ENCODE measurements at places on chromosomes 13 and 19.
A peak's percentile ranks its signal among the peaks of the same experiment; 100 is the strongest.

DNA sequence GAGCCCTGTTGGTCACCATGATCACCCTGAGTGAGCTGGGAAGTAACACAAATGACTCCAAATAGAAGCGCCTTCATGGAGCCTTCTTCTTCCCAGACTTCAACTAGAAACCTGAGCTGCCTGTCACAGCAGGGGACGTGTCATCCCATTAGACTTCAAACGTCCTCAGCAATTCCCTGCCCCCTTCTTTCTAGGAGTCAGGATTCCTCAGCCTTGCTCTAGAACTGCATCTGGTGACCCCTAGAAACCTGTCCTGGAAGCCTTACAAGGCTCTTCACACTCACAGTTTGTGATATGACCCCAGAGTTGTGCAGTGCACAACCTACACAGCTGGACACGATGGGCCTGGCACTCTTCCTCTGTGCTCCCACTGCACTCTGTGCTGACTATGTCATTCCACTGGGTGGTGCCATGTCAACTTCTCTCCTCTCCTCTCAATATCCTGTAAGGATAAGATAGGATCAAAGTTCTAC lies 23.6 kb upstream of the TTYH1 start:
- DNase-seq: no peak

- no peak for DNase-seq
Measured at GRCh38 chr19:57319869-57320179, 448 bp upstream of the ZNF543 start.

DNA sequence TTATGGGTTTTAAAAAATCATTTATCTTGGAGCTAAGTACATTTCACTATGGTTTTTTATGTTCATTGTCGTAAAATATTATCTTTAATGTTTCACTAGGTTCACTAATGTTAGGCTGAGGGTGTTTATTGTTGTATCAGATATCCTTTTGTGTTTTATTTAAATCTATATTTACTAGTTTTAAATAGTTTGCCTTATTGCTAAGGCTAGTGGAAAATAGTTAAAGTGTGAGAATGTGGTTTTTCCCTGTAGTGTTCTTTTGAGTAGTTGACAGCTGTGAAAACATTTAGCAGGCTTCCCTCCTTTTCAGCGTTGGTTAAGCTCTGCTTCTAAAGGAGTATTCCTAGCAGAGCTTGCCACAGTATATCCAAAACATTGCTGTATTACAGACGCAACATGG lies 139.0 kb downstream of the TM9SF2 start:
- no peak for DNase-seq

DNA sequence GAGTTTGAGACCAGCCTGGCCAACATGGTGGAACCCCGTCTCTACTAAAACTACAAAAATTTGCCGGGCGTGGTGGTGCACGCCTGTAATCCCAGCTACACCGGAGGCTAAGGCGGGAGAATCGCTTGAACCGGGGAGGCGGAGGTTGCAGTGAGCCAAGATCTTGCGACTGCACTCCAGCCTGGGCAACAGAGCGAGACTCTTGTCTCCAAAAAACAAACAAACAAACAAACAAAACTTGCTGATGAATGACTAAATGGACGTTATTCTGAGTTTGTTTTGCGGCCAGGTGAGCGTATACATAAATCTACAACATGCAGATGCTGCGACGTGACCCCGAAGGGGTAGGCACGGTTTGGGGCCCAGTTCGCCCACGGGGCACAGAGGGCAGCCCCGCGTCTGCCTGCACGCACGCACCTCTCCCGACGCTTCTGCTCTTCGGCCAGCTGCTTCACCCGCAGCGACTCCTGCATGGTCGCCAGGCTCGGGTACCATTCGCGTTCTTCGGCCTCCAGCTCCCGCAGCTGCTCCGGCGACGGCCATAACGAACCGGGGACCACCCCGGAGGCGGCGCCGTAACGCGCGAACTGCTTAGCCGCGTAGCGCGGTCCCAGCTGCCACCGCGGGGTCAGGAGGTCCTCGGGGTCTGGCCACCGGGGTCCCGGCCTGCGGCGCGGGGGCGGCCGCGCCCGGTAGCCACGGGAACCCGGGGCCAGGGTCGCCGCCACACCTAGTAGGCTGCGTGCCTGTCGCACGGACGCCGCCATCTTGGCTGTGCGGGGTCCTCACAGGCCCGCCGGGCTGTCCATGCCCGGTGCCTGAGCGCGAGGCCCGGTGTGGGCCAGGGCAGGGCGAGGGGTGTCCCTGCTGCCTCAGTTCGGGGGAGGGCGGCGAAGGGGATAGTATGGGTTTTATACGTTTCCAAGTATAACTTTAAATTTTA lies at the start of gene GADD45GIP1:
Gene GADD45GIP1, minus strand, starts transcription at position 778 of the 943 bp plus-strand sequence. Its CDS starts 11 bp downstream, at position 767.
- peak; percentile 58 for DNase-seq

- DNase-seq: no peak
Measured at GRCh38 chr13:28181413-28181812, 43.1 kb downstream of the PAN3 start.

DNA sequence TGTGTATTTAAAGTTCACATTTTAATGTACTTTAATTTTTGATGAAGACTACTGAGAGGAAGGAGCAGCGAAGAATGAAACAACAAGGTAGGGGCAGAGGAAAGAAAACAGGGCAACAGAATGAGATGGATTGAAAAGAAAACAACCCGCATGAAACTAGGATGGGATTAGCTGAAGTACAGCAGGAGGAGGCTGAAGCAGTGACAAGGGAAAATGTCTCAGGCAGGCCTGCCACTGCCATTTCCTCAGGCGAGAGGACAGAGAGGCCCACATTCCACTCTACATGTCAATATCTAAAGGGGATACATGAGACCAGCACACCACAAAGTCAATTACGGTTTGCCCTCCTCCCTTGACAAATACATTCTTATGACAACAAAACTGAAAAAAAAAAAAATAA lies 1703.2 kb downstream of the EFNB2 start:
- no peak for DNase-seq

DNA sequence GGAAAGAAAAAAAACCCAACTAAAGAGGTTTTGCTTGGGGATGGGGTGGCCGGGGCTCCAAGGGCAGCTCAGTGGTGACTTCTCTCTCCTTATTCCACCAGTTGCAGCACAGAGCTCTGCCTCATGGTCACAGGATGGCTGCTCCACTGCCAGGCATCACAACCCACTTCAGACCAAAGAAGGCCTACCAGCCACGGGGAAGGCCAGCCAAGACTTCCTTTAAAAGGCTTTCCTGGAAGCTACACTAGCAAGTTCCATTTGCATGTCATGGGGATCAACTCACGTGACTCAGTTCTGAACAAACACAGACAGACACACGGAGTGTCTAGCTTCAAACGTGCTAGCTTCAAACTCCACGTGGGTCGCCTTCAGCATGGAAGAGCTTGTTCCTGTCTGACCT lies 13.2 kb upstream of the EIF3G start:
- no peak for DNase-seq

DNA sequence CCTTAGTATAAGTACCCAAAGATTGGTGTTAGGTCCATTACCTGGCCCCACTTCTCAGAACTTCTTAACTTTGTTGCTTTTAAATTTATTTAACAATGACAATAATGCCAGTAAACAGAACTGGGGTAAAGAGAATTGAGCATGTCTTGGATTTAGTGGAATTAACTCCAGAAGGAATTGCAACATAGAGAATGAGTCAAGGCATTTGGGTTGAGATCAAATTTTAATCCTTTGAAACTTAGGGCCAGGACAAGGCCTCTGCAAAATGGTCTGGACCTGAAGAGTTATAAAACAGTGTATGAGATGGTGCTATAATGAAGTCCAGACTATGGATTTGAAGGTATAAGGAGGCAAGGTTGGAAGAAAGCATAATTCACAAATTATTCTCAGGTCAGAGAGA lies 1030.4 kb downstream of the SLITRK5 start:
- no peak for DNase-seq

GRCh38 chr13:43687038-43687437 lies 99.7 kb downstream of the ENOX1 start:
- DNase-seq: no peak

DNA sequence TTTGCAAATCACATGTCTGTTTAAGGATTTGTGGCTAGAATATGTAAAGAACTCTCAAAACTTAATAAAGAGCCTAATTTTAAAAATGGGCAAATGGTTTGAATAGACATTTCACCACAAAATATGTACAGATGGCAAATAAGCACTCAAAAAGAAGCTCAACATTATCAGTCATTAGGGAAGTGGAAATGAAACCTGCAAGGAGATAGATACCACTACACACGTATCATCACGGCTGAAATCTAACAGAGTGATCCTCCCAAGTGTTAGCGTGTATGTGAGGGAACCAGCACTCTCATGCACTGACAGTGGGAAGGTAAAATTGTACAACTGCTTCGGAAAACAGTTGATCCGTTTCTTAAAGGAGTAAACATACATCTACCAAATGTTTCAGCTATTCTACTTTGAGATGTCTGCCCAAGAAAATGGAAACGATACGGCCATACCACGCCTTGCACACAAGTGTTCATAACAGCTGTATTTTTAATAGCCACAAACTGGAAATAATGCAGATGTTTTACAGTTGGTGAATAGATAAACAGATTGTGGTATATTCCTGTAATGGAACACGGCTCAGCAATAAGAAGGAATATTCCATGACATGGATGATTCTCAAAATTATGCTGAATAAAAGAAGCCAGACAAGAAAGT lies 14.5 kb downstream of the ARHGEF7 start:
- no peak for DNase-seq

DNA sequence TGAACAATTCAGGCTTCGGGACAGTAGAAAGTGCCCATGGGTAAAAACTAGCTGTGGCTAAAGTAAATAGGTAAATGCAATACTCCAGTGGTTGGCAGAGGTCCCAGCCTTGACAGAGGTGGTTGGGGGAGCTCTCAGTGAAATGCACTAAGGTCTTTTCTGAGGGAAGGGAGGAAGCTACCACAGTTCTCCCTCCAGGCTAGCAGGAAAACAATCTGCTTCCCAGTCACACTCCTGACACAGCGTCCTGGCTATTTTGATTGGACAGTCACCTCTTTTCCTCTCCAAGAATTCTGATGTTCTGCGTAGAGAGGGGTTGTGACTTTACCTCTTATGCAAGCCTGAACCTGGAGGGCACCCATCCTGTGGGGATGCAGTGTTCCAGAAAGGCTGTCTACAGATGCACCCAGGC lies 128.7 kb downstream of the CYSLTR2 start:
- no peak for DNase-seq

GRCh38 chr19:28485292-28485691 lies 727.7 kb downstream of the UQCRFS1 start:
- no peak for DNase-seq

GRCh38 chr13:74005320-74006157 lies 128.7 kb downstream of the KLF12 start:
- no peak for DNase-seq

DNA sequence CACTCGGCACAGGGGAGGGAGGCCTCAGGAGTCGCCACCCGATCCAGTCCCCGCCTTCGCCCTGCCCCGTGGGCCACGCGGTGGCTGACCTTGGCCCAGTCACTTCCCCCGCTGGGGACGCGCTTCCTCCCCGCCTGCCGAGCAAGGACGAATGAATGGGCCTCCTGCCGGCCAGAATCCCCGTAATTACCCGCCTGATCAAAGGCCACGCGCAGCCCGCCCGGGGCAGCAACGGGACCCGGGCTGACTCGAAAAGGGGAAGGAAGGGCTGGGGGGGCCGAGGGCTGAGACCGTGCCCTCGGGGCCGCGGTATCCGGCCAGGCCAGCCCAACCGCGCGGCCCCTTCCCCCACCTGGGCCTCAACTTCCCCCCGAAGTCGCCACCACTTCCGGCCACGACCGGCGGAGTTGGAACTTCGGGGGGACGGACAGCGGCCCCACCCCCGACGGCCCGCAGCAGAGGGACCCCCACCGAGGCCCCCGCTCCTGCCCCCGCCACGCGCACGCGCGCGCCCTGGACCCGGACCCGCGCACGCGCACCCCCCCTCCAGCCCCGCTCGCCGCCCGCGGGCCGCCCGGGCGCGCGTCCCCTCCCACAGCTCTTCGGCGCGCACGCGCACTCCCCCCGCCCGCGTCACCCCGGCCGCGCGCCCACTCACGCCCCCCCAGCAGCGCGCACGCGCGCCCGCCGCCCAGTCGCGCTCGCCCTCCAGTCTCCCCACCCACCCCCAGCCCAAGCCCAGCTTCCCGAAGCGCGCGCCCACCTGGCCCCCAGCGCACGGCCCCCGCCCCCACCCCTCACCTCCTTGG lies 520 bp downstream of the ZNF787 start:
- DNase-seq: peak; percentile 68

DNA sequence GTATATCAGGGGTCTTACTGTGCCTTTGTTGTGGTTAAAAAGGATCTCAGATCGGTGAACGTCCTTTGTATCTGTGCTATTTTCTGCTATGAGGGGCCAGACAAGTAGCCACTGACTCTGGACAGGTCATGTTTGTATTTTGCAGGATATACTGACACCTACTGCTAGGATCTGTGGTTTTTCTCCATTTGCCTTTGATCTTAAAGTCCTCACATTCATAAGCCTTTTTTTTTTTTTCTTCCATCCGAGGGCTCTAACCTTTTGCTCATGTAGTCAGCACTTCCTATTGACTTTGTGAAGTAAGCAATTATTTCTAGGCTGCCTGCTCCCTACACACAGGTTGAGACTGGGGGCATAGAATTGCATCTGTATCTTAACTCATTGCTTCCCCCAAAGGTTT lies 106.2 kb downstream of the SLITRK5 start:
- no peak for DNase-seq

DNA sequence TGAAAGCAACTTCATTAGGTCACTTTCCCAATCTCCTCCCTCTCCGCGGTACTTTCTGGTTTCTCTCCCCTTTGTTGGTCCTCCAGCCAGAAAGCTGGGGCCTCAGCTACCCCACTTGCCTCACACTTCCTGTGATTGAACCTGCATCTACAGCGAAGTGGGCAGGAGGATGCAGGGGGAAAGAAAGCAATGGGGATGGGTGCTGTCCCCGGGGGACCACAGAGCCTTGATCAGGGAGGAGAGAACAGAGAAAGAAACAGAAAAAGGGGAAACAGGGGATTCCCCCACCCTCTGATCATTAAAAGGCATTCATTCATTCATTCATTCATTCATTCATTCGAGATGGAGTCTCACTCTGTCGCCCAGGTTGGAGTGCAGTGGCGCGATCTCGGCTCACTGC lies 74.2 kb downstream of the TRPM4 start:
- no peak for DNase-seq

All from stimulated activated CD8-positive, alpha-beta memory T cell treated with anti-CD3 and anti-CD28 coated beads, Interleukin-2, amount 100 ng/mL, for 1 hour (primary cell).